ENCODE measurements at places on chromosomes 13 and 19. TPM values are rescaled to one million over a fixed set of nuclear protein-coding genes. Genes with fewer than 3 reads are reported as not detected.
A peak's percentile ranks its signal among the peaks of the same experiment; 100 is the strongest.

Gene PAK4
- total RNA-seq, result 3.7 TPM

DNA sequence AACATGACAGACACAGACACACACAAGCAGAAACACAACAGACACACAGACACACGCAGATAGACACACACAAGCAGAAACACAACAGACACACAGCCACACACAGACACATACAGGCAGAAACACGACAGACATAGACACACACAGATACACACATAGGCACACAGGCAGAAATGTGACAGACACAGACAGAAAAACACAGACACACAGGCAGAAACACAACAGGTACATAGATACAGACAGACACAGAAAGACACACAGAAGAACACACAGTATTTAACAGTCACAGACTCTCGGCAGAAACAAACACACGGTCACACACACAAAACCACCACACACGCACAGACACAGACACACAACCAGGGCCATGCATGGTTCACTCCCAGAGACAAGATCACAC is 905 bp downstream of the TBXA2R start:
- no peak for DNase-seq

DNA sequence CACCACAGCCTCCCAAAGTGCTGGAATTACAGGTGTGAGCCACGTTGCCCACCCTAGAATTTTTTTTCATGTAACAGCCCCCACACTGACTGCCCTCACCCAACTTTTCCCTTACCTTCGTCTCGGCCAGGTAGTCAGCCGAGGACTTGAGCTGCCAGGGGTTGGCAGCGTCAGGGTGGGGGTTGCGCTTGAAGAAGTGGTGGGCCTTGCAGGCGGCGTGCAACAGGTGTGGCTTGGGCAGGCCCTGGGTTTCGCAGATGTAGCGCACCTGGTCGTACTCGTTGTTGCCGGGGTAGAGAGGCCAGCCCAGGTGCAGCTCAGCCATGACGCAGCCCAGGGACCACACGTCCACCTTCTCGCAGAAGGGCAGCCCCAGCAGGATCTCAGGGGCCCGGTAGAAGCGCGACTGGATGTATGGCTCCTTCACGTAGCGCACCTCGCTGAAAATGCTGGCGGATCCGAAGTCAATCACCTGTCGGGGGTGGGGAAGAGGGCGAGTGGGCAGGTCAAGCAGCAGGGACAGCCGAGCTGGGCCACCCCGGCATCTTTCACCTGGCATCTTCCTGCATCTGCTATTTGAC is 6.2 kb downstream of the HIPK4 start:
- no peak for DNase-seq

DNA sequence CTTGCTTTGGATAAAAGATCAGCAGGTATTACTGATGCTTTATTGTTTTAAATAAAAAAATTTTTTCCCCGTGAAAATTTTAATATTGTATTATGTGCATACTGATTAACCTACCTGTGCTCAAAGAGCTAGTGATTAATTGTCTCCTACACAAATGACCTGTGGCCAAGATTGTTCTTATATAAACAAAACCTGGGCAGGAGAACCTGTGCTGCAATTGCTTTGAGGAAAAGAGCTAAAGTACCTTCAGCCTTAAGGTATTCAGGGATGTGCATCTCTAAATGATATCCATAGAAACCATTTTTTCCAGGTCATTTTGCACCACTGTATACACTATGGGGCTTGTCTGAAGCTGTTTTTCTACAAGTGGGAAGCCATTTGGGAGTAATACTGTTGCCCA is 1.2 kb downstream of the FRY start:
- no peak for DNase-seq

DNA sequence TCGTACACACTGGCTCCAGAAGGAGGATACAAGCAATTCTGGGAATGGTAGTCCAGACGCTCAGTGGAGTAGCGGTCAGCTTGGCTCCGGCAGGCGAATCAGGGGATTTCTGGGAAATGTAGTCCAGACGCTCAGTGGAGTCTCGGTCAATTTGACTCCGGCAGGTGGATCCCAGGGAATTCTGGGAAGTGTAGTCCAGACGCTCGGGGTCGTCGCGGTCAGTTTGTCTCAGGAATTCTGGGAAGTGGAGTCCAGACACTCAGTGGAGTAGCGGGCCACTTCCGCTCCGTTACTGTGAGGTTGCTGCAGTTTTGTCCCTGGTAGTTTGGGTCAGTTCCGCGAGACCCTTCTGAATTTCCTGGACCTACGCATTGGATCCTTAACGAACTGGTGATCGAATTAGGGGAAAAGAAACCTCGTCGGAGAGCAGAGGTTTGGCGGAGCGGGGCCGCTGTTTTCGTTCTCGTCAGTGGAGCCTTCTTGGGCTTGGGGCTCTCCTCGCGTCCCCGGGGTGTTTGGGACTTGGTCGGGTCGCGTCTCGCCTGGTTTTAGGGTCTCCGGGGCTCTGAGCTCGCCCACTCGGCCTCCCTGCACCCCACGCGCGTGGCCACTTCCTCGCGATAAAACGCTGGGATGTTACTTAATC is at the start of gene ZNF225:
ZNF225 (plus strand) TSS at position 262 of the 646 bp plus-strand sequence. CDS start 2,429 bp downstream, outside the sequence.
- DNase-seq, result peak; percentile 98

Gene OVOL3
- total RNA-seq, result not detected

GRCh38 chr19:3350014-3350663 is 16.2 kb upstream of the NFIC start:
- DNase-seq, result peak; percentile 31

Gene RPL18A
- total RNA-seq, result 1,494 TPM

GRCh38 chr19:45250832-45251451 is at the start of gene MARK4:
MARK4 (plus strand) TSS chr19:45251271; CDS start chr19:45251589, 318 bp downstream.
- DNase-seq, result peak; percentile 54

GRCh38 chr13:34822650-34823049 is 119.4 kb upstream of the NBEA start:
- DNase-seq, result no peak

DNA sequence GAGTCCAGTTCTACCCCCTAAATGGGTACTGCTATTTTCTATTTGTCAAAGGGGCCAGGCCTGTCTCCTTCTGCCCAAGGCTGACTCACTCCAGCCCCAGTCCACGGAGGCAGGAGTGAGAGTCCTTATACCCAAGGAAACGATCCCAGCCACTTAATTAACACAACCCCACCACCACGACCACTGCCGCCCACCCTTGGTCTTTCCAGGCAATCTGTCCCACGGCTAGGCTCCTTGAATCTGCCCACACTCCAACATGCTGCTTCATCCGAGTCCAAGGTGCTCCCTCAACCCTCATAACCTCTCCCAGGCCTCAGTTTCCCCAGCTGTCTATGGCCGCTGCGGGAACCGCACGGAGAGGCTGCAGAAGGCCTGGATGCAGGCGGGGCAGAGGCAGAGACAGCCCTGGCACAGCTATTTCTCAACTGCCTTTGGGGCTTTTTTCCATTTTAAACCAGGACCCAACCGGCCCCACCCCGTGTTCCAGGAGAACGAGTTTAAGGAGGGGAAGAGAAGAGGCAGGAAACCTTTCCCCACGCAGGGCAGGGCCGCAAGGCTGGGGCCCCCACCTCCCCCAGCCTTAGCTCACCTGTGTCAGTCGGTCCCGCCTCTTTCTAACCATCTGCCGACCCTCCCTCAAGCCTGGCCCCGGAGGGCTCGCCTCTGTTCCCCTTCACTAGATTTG is 746 bp downstream of the RAB3D start:
- no peak for DNase-seq

- DNase-seq, result peak; percentile 62
Observed at GRCh38 chr19:39474139-39474620, 6.5 kb upstream of the TIMM50 start.

- no peak for DNase-seq
Observed at GRCh38 chr19:51434456-51434855, 17.0 kb upstream of the SIGLEC10 start.

Gene ERICH6B
- total RNA-seq, result not detected

GRCh38 chr19:18897094-18898029 is 1.4 kb upstream of the CERS1 start:
- DNase-seq, result no peak

- no peak for DNase-seq
Observed at GRCh38 chr13:76878043-76878442, 8.2 kb downstream of the KCTD12 start.

DNA sequence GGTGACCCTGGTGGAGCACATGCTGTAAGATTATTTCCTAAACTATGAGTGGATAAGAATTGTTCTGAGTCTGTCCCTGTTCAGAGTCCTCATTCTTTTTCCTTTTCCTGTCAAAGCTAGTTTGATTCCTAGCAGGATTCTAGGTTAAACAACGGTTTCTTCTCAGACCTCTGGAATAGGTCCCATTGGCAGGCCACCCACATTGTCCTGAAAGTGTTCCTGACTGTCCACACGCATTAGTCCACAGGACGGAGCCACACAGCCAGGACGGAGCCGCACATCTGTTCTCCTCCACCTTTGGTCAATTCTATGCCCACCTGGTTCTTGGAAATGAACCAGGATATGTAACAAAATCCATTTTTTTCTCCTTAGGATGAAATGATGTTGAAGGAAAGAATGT is 46.1 kb downstream of the ANKRD10 start:
- no peak for DNase-seq

DNA sequence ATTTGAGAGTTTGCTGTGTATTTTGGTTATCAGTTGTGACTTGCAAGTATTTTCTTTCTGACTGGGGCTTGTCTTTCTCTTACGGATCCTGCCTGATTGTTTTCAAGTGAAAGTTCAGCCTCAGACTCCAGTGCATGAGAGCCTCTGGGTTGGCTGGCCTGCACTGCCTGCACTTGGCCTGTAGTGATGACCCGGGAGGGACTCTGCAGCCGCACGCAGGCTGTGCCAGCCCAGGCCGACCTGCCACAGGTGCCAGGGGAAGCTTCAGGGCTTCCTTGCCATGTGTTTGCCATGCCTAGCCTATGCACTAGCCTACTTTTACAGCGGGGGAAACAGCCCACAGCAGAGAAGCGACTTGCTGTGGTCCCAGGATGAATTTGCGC is 77.0 kb downstream of the KDM4B start:
- DNase-seq, result no peak

- DNase-seq, result peak; percentile 20
Observed at GRCh38 chr19:50266896-50267295, 62.3 kb downstream of the KCNC3 start.

DNA sequence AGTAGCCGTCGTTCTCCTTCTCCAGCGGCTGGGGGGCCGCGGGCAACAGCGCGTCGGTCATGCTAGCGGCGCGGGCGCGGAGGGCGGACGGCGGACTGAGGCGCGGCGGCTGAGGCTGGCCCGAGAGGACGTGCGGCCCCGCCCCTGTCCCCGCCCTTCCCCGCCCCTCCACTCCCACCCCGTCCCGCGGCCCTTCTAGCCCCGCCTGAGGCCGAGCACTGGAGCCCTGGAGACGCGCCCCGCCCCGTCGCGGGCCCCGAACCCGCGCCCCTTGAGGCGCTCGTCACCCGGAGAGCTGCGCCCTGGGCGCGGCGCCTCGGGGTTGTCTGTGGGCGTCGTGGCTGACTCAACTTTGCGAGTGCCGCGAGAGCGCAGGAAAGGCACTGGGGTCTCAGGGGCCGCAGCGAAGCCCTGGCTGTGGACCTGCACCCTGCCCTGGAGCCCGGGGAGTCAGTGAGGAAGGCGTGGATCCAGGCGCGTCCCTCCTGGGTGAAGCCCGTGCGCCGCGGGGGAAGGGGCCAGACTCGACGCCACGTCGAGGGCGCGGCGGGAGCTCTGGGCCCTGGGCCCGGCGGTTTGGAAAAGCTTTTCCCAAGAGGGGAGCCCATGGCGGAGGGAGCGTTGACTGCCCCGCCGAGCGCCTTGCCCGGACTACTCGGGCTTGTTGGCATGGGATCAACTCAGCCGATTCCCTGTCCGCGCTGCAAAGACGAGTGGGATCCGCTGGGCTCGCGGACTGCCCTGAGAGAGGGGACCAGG is at the start of gene RHPN2:
RHPN2 (minus strand) TSS at position 97 of the 759 bp plus-strand sequence; CDS start at position 61, 36 bp downstream.
- DNase-seq, result peak; percentile 63

DNA sequence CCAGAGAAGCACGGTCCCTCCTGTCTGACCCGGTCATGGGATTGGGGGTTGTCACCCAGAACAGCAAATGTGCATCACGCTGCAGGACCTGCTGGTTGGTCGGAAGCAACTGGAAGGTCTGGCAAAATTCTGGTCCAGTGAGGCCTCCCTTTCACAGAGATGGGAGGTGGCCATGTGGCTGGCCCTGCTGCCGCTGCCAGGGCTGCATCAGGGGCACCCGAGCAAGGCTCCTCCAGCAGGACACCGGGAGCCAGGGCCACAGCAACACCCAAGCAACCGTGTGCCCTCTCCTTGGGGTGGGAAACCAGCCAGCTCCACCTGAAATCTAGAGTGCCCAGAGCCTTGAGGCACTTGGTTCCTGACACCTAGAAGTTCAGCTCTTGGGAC is 11.5 kb upstream of the GAS6 start:
- no peak for DNase-seq

Gene COL4A2
- 23.4 TPM for total RNA-seq

- no peak for DNase-seq
Observed at GRCh38 chr13:23377983-23378632, 55.4 kb downstream of the SACS start.

DNA sequence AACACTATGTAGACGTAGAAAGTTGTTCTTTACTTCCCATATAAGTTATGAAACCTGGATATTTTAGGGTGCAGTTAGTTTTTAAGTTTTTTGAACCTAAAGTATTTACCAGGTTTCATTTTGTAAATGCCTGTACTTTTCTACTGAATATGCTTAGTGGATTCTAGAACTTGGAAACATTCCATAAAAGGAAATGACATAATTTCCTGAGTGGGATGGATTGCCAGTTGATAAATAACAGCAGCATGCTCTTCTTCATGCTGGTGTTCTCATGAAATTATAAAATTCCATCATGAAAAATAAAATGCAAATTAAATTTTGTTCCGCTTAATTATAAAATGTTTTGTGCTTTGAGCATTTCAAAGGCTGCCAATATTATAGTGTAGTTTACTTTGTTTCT is 362.2 kb upstream of the PCDH20 start:
- no peak for DNase-seq

DNA sequence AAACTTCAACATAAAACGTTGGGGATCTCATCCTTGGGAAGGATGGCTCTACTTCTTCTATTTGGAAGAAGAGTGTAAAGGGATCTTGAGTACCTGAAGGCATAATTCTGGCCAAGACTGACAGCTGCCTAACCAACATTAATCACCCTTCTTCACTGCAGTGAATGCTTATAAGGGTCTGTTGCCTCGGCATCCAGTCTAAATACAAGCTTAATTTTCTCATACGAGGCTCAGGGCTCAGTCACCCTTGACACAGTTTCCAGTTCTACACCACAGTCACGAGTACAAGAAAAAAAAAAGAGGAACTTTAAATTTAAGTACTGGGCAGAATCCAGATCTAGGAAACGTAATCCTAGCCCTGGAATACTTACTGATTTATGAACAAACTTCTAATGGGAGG is 9.0 kb downstream of the FPR3 start:
- no peak for DNase-seq

DNA sequence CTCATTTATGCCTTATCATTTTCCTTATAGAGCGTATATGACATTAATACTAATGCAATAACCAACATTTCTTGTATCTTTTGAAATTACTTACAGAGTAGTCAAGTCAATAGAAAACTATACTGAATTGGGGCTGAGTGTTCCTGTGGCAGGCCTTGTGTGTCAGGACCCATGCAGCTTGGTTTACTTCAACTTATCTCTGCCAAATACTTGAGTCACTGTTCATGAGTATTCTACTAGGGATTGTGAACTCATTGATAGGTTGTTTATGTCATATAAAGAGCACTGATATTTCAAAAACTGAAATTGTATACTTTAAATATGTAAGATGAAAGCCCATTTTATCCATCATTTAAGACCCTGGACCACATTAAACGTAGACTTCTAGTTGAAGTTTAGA is 688.6 kb upstream of the SLITRK1 start:
- DNase-seq, result no peak

Gene MBD3L2
- total RNA-seq, result not detected

Data from SK-MEL-5 (cell line).